ENCODE measurements at places on chromosomes 4 and X. TPM values are rescaled to one million over a fixed set of nuclear protein-coding genes. Genes with fewer than 3 reads are reported as not detected.

DNA sequence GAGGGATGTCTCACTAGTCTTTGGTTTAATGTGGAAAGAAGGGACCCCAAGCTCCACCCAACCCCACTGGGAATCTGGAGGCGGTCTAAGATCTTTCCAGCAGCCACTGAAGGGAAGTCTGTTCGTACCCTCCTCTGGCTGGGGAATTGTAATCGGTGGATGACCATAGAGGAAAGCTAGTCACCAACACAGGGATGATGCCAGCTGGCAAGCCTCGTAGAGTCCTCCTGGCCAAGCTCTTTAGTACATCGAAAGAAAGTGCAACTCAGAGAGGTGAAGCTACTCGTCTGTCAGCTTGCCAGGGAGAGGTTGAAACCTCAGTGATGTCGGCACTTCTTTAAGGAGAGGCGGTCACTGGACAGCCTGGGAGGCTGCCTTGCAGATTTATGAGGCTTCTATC lies 58.7 kb downstream of the MAMLD1 start:
- no peak for DNase-seq

- peak; percentile 42 for DNase-seq
Measured at GRCh38 chr4:187236209-187236890, 512.7 kb upstream of the FAT1 start.

GRCh38 chr4:107978716-107979451 lies 10.8 kb upstream of the HADH start:
- DNase-seq, result no peak

DNA sequence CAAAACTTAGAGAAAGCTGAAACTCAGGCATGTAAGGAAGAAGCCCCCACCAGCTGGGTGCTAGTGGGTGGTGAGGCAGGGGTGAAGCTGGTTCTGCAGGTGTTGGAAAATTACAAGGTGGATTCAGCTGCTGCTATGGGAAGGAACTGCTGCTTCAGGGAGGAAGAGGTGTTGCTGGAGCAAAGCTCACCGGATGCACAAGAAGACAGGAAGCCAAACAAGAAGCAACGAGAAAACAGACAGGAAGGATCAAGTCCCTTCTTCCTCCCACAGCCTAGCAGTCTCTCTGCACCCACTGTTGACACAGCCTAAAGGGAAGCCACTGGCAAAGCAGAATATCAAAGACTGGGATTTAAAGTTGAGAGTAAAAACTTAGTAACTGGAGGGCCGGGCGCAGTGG lies 100.2 kb upstream of the JADE1 start:
- no peak for DNase-seq

GRCh38 chrX:45623266-45623665 lies 422.6 kb upstream of the DIPK2B start:
- peak; percentile 5 for DNase-seq

GRCh38 chr4:185383451-185383850 lies 12.3 kb downstream of the LRP2BP start:
- DNase-seq, result no peak

DNA sequence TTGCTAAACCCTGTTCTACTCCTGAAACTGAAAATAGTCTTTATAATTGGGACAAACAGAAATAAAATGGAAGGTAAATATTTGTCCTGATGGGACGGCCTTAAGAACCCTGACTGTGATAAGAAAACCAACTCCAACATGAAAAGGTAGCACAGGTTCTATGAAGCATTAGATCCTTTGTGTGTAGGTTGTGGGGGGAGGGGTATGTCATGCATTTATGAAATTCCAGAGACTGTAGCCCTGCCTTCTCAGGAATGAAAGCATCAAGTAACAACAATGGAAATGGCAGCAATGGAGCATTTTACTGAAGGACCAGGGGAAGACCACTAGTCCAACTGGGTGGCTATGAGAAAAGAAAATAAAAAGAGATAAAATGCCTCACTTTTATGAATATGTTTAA lies 23.9 kb downstream of the CXXC4 start:
- DNase-seq, result no peak

- no peak for DNase-seq
Measured at GRCh38 chrX:149040873-149041535, 464.1 kb downstream of the IDS start.

Gene NR3C2
- 10.5 TPM for polyA plus RNA-seq

Gene HPGD
- 215 TPM for polyA plus RNA-seq

Gene DSPP
- polyA plus RNA-seq, result not detected
